ENCODE measurements at places on chromosomes 1 and 21.
A peak's percentile ranks its signal among the peaks of the same experiment; 100 is the strongest.

DNA sequence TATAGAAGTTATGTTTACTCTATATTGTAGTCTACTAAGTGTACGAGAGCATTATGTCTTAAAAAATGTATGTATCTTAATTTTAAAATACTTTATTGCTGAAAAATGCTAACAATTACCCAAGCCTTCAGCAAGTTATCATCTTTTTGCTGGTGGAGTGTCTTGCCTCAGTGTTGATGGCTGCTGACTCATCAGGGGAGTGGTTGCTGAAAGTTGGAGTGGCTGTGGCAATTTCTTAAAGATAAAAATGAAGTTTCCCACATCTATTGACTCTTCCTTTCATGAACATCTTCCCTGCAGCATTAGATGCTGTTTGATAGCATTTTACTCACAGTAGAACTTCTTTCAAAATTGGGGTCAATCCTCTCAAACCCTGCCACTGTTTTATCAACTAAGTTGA lies 95.8 kb downstream of the CDC7 start:
- no peaks in the 10 kb centered on the region for H3K36me3 ChIP-seq
- H3K27me3 ChIP-seq = no peaks in the 10 kb centered on the region
- H3K27ac ChIP-seq = no peak overlapping the region
- H3K4me3 ChIP-seq = no peak overlapping the region

- H3K27me3 ChIP-seq = no peaks in the 10 kb centered on the region
- H3K4me3 ChIP-seq = no peak overlapping the region
- H3K4me1 ChIP-seq = no peaks in the 10 kb centered on the region
- no peaks in the 10 kb centered on the region for H3K36me3 ChIP-seq
- H3K27ac ChIP-seq = no peak overlapping the region
Measured at GRCh38 chr21:32712043-32712442, 15.8 kb downstream of the SYNJ1 start.

DNA sequence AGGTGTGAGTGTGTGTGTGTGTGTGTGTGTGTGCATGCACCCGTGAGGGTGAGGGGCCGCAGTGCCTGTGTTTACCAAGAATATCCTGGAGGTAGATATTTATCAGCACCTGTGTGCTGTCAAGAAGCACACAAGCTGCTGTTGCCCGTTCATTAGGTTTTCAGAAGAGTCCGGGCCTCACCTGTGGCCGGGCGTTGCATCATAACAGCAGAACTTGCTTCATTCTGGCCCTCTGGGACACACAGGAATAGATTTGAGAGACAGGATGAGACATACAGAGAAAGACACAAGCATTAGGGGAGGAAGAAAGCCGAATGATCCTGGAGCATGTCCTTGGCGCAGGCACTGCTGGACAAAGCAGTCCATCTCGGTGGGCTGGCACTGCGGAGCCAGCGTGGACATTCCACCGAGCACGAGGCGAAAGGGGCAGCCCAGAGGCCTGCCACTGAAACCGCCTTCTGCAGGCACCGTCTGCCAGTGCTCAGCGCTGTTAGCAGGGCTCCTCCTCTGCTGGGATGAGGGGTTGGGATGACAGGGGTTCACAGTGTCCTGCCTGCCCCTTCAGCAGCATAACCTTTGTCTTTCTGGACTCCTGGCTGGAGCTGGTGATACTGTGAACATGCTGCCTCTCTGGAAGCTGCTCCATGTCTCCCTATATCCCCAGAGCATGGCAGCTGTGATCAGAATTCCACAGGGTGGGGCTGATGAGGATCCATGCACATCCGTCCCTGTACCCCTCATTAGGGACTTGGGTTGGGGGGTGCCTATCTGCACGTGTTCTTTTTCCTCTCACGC lies 81.1 kb downstream of the PEX14 start:
- H3K27ac ChIP-seq = no peak overlapping the region
- no peaks in the 10 kb centered on the region for H3K4me1 ChIP-seq

GRCh38 chr1:238964631-238965030 lies 421.7 kb upstream of the CHRM3 start:
- H3K4me3 ChIP-seq = no peak overlapping the region
- DNase-seq = no peak
- no peaks in the 10 kb centered on the region for H3K27me3 ChIP-seq
- H3K27ac ChIP-seq = no peak overlapping the region
- no peaks in the 10 kb centered on the region for H3K36me3 ChIP-seq

DNA sequence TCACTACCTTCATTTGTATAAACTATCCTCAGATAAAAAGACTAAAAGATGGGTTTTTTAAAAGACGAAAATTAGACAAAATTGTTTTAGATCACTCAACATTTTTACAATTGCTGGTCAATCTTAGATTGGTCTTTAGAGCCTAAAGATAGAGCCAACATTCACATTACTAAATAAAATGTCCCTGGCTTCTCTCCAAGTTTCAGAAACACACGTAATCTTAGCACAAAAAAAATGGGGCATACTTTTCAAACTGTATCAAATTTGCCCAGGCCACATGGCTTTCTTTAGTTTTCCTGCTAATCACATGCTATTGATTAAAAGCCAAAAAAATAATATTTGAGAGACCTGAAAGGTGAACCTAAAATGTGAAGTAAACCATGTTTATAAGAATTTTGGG lies 288.1 kb downstream of the DPYD start:
- no peak for DNase-seq
- H3K27me3 ChIP-seq = no peaks in the 10 kb centered on the region
- no peaks in the 10 kb centered on the region for H3K36me3 ChIP-seq

GRCh38 chr1:35882586-35882944 lies 444 bp upstream of the AGO1 start:
- no peaks in the 10 kb centered on the region for H3K36me3 ChIP-seq
- H3K4me3 ChIP-seq = peak overlapping the region; percentile 99
- H3K27me3 ChIP-seq = no peaks in the 10 kb centered on the region
- DNase-seq = no peak
- peaks cover 4% of the 10 kb centered on the region for H3K4me1 ChIP-seq

- H3K27ac ChIP-seq = no peak overlapping the region
- no peaks in the 10 kb centered on the region for H3K4me1 ChIP-seq
- no peak for DNase-seq
- no peaks in the 10 kb centered on the region for H3K36me3 ChIP-seq
- H3K27me3 ChIP-seq = no peaks in the 10 kb centered on the region
- H3K4me3 ChIP-seq = no peak overlapping the region
Measured at GRCh38 chr1:209265301-209265700, 318.2 kb upstream of the CAMK1G start.

DNA sequence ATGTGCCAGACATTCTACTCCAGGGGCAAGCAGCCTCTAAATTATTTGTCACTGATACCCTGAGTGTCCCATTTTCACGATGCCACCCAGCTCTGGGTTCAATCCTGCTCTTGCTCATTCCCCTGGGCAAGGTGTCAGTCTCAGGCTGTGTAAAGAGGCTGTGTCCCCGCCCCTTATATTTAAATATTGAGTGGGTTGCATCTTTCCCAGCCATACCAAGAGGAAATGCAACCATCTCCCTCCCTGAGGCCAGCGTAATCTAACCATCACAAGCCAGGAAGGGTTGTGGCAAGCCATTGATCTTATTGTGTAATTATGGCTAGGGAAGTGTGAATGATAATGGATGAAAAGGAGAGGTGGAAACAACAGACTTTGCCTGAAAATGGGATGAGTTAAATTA lies 54.7 kb upstream of the CLDN14 start:
- no peaks in the 10 kb centered on the region for H3K27me3 ChIP-seq
- no peaks in the 10 kb centered on the region for H3K36me3 ChIP-seq
- no peak overlapping the region for H3K27ac ChIP-seq
- DNase-seq = no peak
- H3K4me1 ChIP-seq = no peaks in the 10 kb centered on the region
- no peak overlapping the region for H3K4me3 ChIP-seq

GRCh38 chr1:74689621-74690363 lies 16.2 kb upstream of the ERICH3 start:
- DNase-seq = peak; percentile 53
- H3K27me3 ChIP-seq = no peaks in the 10 kb centered on the region
- no peaks in the 10 kb centered on the region for H3K36me3 ChIP-seq
- no peaks in the 10 kb centered on the region for H3K4me1 ChIP-seq

DNA sequence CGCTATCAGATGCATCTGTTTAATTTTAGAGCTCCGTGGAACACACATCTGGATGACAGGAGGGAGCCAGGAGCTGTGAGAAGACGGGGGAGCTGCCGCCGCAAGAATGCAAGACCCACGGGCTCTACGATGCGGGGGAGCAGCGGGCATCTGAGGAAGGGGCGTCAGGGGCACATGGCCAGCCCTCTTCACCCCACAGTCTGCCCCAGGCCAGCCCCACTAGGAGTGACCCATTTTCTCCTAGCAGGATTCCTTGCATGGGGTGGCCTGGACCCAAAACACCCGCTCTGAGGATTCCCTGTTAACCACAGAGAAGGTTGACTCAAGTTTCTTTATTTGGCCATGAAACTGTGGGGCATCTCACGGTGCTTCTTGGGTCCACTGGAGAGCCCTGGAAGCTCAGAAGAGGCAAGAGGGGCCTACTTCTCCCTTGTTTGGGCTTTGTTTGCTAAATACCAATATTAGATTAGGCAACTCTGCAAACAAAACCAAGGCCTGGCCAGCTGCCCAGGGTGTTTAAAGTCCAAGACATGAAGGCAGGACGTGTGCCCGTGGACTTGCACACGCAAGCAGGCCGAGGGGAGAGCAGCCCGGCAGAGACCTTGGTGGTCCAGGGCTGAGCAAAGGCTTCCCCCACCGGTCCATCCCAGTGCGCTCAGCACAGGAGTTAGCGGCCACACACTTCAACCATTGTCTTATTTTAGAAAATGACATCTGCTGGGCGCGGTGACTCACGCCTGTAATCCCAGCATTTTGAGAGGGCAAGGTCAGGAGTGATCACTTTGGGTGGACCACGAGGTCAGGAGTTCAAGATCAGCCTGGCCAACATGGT lies 89.8 kb downstream of the DHRS3 start:
- H3K27ac ChIP-seq = no peak overlapping the region
- DNase-seq = peak; percentile 80

DNA sequence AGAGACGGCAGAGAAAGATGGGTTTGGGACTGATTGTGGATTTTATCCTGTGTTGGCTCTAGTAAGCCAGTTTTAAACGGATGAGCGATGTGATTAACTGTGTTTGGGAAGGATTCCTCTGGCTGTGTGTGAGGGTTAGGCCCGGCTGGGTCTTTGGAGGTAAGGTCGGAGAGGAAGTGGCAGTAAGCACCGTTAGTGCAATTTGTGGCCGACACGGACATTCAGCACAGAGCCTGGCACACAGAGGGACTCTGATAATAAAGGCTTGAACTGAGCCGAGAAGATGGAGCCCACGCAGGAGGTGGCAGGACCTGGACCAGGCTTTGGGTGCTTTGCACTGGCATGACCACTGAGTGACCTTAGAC lies 1.3 kb downstream of the MTFR1L start:
- peaks cover 14% of the 10 kb centered on the region for H3K4me1 ChIP-seq
- H3K36me3 ChIP-seq = no peaks in the 10 kb centered on the region
- H3K27ac ChIP-seq = no peak overlapping the region
- DNase-seq = no peak
- H3K27me3 ChIP-seq = no peaks in the 10 kb centered on the region

- no peaks in the 10 kb centered on the region for H3K4me1 ChIP-seq
- no peaks in the 10 kb centered on the region for H3K27me3 ChIP-seq
- H3K36me3 ChIP-seq = no peaks in the 10 kb centered on the region
- DNase-seq = no peak
Measured at GRCh38 chr1:19852036-19852435, 30.2 kb upstream of the OTUD3 start.

- H3K27me3 ChIP-seq = no peaks in the 10 kb centered on the region
- no peak for DNase-seq
- H3K27ac ChIP-seq = no peak overlapping the region
- no peak overlapping the region for H3K4me3 ChIP-seq
- no peaks in the 10 kb centered on the region for H3K4me1 ChIP-seq
- no peaks in the 10 kb centered on the region for H3K36me3 ChIP-seq
Measured at GRCh38 chr1:242197907-242198820, 199.3 kb upstream of the MAP1LC3C start.

DNA sequence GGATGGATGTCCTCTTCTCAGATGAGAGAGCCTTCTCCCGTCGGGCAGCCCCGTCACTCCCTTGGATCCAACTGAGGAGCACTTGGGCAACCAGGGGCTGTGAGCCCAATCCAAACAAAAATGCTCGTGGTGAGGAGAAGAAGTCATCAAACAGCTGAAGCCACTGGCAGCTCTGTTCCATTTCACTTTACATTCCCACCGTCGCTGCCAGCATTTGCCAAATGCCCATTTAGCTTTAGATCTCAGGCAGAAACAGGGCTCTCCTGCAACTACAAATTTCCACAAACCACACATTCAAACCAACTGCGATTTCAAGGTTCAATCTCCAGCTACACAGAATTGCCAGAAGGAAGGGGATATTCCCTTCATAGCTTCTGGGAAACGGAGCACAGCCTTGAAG lies 634.6 kb downstream of the SMYD3 start:
- H3K36me3 ChIP-seq = no peaks in the 10 kb centered on the region
- DNase-seq = no peak
- no peak overlapping the region for H3K4me3 ChIP-seq
- no peaks in the 10 kb centered on the region for H3K27me3 ChIP-seq
- H3K27ac ChIP-seq = no peak overlapping the region
- peaks cover 7% of the 10 kb centered on the region for H3K4me1 ChIP-seq

DNA sequence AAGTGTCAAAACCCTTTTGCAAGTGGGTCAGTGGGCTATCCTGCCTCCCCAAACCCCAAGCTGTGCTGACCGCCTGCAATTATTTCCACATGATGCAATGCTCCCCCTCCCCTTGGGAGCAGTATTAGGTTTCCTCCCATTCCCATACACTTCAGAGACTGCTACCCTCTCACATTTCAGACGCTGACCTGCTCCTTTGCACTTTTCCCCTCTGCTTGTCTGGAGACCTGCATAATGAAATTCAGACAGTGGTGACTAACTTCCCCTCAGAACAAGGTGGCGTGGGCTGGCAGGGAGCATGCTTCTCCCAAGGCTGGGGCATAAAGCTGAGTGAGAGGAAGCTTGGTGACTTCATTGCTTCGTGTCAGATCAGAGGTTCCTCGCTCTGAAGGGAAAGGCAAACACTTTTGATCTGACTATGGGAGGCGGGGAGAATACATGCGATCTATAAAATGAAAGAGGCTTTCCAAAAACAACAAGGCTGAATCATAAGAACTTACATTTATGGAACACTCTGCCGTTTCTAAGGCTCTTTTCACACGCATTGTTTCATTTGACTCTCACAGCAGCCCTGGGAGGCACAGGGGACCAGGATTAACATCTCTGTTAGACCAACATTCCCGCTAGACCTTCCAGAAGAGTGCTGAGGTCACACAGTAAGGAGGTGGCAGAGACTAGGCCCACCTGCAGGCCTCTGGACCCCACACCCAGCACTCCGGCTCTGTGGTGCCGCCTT lies 27.5 kb upstream of the ROR1 start:
- H3K4me3 ChIP-seq = no peak overlapping the region
- no peaks in the 10 kb centered on the region for H3K4me1 ChIP-seq
- no peaks in the 10 kb centered on the region for H3K36me3 ChIP-seq
- DNase-seq = no peak
- H3K27me3 ChIP-seq = no peaks in the 10 kb centered on the region

DNA sequence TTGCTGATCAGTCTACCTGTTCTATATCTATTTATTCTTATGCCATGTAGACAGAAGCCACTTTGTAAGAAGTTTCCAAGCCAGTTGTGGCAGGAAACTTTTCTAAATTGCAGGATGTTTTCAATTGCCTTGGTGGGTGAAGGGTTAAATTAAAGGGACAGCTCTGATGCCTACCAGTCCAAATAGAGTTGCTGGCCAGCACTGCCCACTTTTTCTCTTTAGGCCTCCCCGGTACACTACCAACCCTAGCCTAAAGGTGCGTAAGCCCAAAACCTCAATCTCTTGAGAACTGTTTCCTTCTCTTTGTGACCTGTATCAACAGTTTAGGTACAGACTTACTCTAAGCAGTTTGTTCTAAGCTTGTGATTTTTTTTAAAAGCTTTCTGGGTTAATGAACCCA lies 15.5 kb downstream of the SUSD4 start:
- no peaks in the 10 kb centered on the region for H3K36me3 ChIP-seq
- H3K27me3 ChIP-seq = no peaks in the 10 kb centered on the region
- peak overlapping the region; percentile 78 for H3K27ac ChIP-seq
- no peak overlapping the region for H3K4me3 ChIP-seq
- peaks cover 36% of the 10 kb centered on the region for H3K4me1 ChIP-seq
